ENCODE measurements at places on chromosomes 1 and 21. TPM values are rescaled to one million over a fixed set of nuclear protein-coding genes. Genes with fewer than 3 reads are reported as not detected.

WNT2B gene
- 5.9 TPM for total RNA-seq

NRAS gene
- total RNA-seq, result 35.3 TPM

GSTM2 gene
- total RNA-seq, result 42.9 TPM

HAPLN2 gene
- 0.36 TPM for total RNA-seq

OR2L5 gene
- not detected for total RNA-seq

SPATA21 gene
- not detected for total RNA-seq

DCLRE1B gene
- total RNA-seq, result 4.3 TPM

CCDC30 gene
- 7.4 TPM for total RNA-seq

KRTAP11-1 gene
- not detected for total RNA-seq

TMEM50B gene
- 79.5 TPM for total RNA-seq

LRRC71 gene
- not detected for total RNA-seq

MAD2L2 gene
- total RNA-seq, result 29.0 TPM

LCE6A gene
- total RNA-seq, result not detected

DCST1 gene
- total RNA-seq, result not detected

TFF2 gene
- total RNA-seq, result not detected

PEAR1 gene
- total RNA-seq, result not detected

S100A1 gene
- not detected for total RNA-seq

SPATA45 gene
- 0.64 TPM for total RNA-seq

CLDN8 gene
- total RNA-seq, result not detected

TUFT1 gene
- total RNA-seq, result 2.2 TPM

TEKT2 gene
- not detected for total RNA-seq

CHRNB2 gene
- total RNA-seq, result not detected

CLEC20A gene
- total RNA-seq, result 4.7 TPM

NR1I3 gene
- total RNA-seq, result not detected

C4BPA gene
- not detected for total RNA-seq

ACTL8 gene
- not detected for total RNA-seq
